PC-3 (cell line): ENCODE measurements at places on chromosomes 2 and 18. TPM values are rescaled to one million over a fixed set of nuclear protein-coding genes. Genes with fewer than 3 reads are reported as not detected.

The CD207 gene
- total RNA-seq: not detected in 2 replicates

The OBSL1 gene
- total RNA-seq: 122 and 148 TPM in 2 replicates

The CSRNP3 gene
- total RNA-seq: 2.2 and 8.3 TPM in 2 replicates

The FAM110C gene
- 5.0 and 6.8 TPM in 2 replicates for total RNA-seq

The CYP27A1 gene
- 5.8 and 6.0 TPM in 2 replicates for total RNA-seq

The GPR148 gene
- not detected in 2 replicates for total RNA-seq

The XDH gene
- total RNA-seq: 0.06 and 0.91 TPM in 2 replicates

The LYPD1 gene
- 16.1 and 18.7 TPM in 2 replicates for total RNA-seq

The ANKRD53 gene
- total RNA-seq: not detected in 2 replicates

The HRH4 gene
- not detected in 2 replicates for total RNA-seq

The ABCG8 gene
- total RNA-seq: not detected in 2 replicates

The PLCL1 gene
- not detected in 2 replicates for total RNA-seq

The POTEJ gene
- not detected in 2 replicates for total RNA-seq

The RND3 gene
- total RNA-seq: 145 and 201 TPM in 2 replicates

The PROM2 gene
- 64.2 and 77.8 TPM in 2 replicates for total RNA-seq

The SP140 gene
- 1.7 TPM in 1 of 2 replicates, not detected in the other for total RNA-seq

The PROC gene
- 0.35 and 0.58 TPM in 2 replicates for total RNA-seq

The CAMKMT gene
- total RNA-seq: 2.7 and 4.3 TPM in 2 replicates

The ANKRD62 gene
- total RNA-seq: not detected in 2 replicates
